ENCODE measurements at places on chromosomes 6 and 20.

DNA sequence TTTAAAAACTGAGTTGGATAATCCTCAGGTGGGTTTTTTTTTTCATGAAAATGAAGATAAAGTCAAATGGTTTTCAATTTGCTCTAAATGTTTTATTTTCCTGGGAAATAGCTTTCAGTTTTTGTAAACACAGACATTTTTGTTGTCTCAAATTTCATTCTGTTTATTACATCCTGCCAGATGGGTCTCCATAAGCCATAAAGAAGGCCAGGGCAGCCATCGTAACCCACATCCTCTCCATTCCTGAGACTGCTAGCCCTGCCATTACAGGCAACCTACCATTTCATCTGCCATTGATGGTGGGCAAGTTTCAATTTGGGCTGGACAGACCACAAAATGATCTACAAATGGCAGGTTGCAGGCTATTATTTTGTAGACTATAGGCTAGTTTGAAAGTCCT, 60.8 kb downstream of the BTBD3 start:
- DNase-seq = no peak

- DNase-seq = no peak
Observed at GRCh38 chr6:55011034-55011433, 163.3 kb upstream of the HCRTR2 start.

DNA sequence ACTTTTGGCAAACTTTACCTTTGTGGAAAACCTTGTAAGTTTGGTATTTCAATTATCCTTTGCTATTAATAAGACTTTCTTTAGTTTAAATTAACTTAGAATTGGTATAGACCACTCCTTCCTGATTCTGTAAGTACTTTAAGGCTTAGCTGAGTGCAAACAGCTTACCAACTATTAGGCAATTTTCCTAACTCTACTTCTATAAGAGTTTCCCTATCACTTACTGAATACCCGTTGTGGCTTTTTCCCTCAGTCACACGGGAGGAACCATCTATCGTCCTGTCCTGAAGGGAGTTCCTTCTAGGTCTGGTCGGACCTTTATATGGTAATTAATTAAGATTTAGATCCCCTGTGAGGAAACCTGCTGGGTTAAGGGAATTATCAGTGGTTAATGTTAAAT, 9.6 kb downstream of the SLC35A1 start:
- no peak for DNase-seq

- DNase-seq = no peak
Observed at GRCh38 chr6:111148110-111148509, 60.8 kb downstream of the SLC16A10 start.

GRCh38 chr6:157200611-157201010, 122.7 kb downstream of the TMEM242 start:
- DNase-seq = no peak

DNA sequence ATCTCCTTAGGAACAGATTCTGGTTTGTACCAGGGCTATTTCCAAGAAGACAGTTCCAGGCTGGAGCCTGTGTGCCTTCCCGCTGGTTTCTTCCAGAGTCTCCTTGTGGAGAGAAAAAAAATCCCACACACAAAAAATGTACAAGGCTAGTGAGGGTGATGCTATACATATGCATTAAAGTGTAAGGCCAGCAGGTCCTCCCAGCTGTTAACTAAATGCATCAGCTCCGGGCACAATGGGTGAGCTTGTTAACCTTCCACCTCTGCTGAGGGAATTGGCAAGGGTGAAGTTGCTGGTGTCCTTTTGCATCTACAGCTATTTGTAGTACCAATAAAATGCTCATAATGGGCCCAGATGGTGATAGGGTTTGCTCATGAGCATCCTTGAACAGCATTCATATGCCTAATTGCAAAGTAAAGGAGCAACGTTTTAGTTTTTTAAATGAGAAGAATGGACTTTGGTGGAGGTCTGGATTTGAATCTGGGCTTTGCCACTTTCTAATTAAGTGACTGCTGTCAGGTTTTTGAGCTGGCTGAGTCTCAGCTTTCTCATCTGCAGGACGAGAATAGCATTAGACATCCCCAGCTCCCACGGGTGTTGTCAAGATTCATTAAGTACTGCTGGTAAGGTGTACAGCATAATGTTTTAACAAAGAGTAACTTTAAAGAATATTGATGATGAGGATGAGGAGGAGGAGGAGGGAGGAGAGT, 361.8 kb downstream of the QKI start:
- DNase-seq = no peak

Data from GM04503 (cell line).